ENCODE measurements at places on chromosomes 16 and 17.

DNA sequence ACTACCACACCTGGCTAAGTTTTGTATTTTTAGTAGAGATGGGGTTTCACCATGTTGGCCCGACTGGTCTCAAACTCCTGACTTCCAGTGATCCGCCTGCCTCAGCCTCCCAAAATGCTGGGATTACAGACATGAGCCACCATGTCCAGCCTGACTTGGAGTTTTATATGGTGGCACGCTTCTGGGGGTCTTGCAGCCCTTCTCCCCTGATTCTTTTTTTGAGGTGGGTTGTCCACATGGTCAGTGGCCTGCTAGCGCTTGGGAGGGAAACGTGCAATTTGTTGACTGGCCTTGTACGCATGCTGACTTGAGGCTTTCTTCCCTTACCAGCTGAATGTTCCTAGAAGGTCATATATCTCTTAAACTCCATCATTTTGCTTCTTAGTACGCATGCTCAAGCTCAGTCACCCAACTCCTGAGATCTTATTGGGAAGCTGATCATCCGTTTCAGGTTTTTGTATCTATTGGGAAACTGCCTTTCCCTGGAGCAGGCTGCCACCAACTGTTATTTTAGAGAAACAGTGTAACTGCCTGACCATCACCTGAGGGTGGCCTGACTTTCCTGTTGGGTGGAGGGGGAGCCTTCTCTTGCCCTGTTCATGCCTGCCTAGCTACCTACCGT lies 13.7 kb upstream of the LDHD start:
- DNase-seq: no peak

GRCh38 chr16:47258874-47259461 lies 115.2 kb upstream of the NETO2 start:
- no peak for DNase-seq

GRCh38 chr16:31253642-31254045 lies 6.1 kb upstream of the ITGAM start:
- no peak for DNase-seq

- DNase-seq: no peak
Measured at GRCh38 chr16:4386451-4386805, 14.8 kb downstream of the VASN start.

GRCh38 chr16:50696575-50697420 lies 3.4 kb downstream of the NOD2 start:
- peak; percentile 50 for DNase-seq

DNA sequence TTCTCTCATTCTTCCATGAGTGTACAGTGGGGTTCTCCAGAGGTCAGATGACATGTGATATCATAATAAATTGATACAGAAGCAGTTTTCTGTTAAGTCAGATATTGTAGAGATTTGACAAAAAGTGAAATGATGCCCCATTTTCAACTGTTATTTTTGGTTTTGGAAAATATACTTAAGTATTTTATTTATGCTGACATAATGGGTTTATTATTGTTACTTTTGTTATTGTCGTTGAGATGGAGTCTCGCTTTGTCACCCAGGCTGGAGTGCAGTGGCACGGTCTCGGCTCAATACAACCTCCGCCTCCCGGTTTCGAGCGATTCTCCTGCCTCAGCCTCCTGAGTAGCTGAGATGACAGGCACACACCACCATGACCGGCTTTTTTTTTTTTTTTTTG lies 94.4 kb downstream of the DNAH9 start:
- no peak for DNase-seq

DNA sequence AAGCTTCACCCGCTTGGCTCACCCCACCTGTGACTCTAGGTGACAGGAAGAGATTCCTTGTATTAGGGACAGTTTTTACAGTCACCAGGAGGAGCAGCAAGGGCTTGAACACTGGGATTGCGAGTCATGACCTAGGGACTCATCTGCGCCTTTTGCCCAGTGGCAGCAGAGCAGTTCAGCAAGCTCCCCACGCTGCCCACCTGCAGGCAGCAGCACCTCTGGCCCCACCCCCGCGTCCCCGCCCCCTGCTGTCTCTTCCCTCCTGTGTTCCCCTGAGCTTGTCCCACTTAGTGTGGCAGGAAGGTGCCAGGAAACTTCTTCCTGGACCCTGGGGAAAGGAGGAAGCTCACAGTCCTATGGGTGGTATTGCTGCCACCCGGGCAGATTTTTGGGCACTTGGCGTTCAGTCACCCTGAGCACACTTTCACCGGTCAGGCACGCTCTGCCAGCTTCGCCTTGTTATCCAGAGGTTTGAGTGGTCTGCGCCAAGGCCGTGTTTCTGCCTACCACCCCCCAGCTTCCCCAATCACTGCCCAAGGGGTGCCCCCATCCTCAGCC lies 8.7 kb downstream of the MMP15 start:
- DNase-seq: no peak

- no peak for DNase-seq
Measured at GRCh38 chr16:24349320-24349719, 93.2 kb downstream of the CACNG3 start.

DNA sequence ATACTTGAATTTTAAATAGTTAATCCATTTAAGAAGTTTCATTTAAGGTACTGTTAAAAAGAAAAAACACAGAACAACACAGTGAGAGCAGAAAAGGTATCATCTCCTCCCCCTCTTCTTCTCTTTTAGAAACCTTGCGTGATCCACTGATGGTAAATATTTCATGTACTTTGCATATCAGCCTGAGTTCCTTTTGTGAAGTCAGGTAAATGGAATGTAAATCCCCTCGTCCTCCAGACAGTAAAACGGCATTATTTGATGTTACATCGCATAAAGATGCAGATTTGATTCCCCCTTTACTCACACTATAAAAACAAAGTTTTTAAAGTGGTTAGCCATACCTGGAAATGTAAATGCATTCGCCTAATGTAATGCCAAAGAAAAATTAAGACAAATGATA lies 234.4 kb downstream of the WWOX start:
- no peak for DNase-seq

DNA sequence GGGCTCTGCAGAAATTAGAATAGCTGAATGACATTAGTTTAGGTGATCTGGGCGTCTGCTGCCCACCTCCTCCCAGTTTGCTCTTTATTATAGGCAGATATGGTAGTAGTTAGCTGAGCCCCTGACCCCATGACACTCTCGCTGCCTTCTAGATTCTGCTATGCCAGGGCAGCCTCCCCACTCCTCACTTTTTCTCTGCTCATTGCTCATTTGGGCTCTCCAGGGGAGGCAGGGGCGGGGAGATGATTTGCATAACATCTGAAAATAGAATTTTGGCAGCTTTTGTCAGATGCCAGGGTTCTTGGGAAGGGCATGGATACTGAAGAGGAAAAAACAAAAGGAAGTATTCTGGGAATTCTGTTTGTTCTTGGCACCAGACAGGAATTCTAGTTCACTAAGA lies 78.0 kb upstream of the GAS7 start:
- no peak for DNase-seq

GRCh38 chr17:51421525-51421924 lies 161.2 kb downstream of the UTP18 start:
- DNase-seq: no peak

DNA sequence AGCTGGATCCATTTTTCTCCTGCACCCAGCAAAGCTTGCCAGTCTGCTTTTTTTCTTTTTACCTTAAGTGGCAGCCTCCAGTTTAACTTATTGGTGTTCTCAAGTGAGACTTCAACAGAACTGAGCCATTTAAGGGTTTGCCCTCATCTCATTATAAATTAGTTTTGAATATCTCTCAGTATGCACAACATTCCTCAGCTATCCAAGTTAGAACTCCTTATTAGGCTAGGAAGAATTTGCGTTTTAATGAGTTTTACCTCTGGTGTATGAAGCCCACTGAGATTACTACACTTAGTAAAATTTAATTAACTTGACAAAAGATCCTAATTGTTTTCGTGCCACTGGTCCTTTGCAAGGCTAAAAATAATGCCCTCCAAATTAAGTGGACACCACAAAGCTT lies 232.4 kb downstream of the CDH11 start:
- no peak for DNase-seq

DNA sequence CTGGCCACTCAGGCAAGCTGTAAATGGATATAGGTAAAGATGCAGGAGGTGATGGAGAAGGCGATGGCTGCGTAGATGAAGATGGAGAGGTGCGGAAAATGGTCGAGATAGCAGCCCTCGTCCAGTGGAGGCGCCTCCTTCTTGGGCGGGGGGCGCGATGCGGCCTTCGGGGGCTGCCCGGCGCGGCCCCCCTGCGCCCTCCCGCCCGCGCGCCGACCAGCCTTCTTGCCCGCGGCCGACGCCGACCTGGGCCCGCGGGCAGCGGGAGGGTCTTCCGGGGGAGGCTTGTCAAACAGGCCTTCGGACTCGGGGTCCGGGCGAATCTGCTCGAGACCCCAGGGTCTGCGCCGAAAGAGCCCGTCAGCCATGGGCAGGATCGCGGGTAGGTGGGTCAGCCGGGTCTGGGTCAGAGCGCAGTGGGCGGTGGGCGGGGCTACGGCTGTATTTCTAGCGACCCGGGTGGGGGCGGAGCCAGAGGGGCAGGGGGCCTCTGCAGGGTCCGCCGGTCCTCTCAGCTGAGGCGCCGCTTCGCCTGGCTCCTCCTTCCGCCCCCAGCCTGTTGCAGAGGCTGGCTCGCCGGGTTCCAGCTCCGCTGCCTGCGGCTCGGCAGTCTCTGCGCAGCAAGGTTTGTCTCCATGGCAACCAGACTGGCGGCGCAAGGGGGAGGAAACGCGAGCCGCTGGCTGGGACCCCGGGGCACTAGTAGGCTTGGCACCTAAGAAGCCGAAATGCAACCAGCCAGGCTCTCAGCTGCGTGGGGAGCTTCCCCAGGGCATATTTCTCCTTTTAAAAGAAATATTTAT lies 14.4 kb downstream of the MIS12 start:
- DNase-seq: no peak
